ENCODE measurements at places on chromosomes 3 and 15. TPM values are rescaled to one million over a fixed set of nuclear protein-coding genes. Genes with fewer than 3 reads are reported as not detected.

The DUOXA2 gene
- total RNA-seq: not detected

The NR1I2 gene
- total RNA-seq: 0.12 TPM

- DNase-seq: no peak
Measured at GRCh38 chr3:113690482-113690881, 6.0 kb downstream of the USF3 start.

DNA sequence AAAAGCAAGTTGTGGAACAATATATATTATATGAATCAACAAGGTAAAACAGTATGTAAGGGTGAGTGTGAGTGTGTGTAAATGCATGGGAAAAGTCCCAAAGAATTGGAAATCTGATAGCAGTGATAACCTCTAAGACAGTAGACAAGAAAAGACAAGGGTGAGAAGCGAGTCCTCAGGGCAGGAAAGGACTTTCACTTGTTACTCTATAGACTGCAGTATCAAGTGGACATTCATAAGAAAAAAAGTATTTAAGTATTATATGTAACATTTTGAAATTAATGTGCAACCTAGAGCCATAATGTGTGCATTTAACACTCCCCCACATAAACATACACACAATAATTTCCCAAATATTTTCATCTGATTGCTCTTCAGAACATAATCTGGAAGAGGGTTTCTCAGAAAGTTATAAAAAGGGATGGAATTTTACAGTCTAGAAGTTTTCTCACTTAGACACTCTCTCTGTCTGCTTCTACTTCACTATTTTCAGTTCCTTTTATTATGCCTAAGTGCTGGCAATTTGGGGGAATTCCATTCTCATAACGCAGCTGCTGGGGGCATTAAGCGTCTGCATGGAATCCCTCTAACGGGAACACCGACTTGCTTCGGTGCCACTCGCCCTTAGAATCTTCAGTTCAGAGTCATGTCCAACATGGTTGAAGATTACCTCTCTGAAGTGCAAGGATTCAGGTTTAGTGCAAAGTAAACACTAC, 50.0 kb upstream of the CDIN1 start:
- no peak for DNase-seq

Measured in left ventricle myocardium superior (tissue), 1 donor.